ENCODE measurements at places on chromosomes 6 and 20.

GRCh38 chr6:15389765-15390723 lies 144.2 kb downstream of the JARID2 start:
- no peak for DNase-seq

DNA sequence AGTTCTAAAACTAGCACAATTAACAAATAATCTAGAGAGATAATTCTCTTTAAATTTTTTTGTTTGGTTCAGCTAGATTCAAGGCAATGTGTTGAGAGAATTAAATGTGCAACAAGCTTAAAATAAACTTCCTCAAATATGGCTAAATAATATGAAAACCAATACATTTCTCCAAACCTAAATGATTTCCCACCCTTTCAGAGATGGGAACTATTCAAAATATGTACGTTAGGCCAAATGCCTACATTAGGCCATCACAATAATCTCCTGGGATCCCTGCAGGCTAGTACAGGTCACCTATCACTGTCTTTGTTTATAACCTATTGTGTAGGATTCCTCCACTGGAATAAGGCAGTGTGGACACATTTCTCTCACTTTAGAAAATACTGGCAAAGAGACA lies 1.7 kb downstream of the FAXC start:
- no peak for DNase-seq

GRCh38 chr20:11368499-11368898 lies 549.2 kb upstream of the BTBD3 start:
- no peak for DNase-seq

DNA sequence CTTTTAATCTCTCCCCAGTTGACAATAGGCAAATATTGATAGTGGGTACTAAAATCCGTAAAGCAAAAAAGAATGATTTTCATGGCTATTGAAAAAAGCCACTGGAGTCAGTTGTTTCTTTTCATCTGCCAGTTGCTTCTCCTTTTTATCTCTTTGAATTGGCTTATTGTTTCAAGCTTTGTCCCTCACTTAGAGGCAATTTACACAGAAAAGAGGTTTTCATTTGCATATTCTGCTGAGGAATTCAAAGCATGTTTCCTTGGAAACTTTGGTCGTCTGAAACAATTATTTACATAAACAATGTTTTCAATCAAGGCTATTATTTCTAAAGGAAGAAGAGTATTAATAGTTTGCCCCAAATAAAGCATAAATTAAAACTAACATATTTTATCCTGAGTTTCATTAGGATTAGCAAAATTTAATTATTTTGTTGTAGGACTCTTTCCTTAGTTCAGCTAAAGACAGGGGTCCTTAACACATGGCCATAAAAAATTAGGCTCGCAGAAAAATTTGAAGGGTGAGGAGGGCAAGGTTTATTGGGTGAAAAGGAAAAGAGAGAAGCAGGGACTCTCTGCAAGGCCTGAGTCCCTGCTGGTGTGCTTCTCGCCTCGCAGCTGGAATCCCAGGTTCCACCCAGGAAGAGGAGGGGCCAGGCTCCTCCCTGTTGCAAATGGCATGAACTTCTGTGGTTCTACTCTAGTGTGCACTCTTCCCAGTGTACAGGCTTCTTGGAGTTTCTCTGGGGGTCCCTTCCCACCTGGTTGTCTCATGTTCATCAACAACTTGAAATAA lies 138.8 kb upstream of the LAMA2 start:
- no peak for DNase-seq

DNA sequence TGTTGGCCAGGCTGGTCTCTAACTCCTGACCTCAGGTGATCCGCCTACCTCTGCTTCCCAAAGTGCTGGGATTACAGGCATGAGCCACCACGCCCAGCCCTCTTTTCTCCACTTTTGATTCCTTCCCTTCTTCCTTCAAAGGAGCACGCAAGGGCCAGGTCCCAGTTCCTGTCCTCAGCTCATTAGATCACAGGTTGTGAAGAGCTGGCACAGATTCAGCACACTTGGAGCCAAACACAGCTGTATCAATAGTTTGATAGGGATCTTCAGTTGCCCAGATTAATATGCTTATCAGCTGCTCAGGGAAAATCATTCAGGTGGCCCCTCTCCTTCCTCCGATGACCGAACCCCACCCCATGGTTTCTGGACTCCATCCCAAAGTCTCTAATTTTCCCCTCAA lies 14.4 kb upstream of the SLC22A23 start:
- DNase-seq = no peak

GRCh38 chr6:69835414-69836179 lies 30.8 kb upstream of the COL19A1 start:
- no peak for DNase-seq

DNA sequence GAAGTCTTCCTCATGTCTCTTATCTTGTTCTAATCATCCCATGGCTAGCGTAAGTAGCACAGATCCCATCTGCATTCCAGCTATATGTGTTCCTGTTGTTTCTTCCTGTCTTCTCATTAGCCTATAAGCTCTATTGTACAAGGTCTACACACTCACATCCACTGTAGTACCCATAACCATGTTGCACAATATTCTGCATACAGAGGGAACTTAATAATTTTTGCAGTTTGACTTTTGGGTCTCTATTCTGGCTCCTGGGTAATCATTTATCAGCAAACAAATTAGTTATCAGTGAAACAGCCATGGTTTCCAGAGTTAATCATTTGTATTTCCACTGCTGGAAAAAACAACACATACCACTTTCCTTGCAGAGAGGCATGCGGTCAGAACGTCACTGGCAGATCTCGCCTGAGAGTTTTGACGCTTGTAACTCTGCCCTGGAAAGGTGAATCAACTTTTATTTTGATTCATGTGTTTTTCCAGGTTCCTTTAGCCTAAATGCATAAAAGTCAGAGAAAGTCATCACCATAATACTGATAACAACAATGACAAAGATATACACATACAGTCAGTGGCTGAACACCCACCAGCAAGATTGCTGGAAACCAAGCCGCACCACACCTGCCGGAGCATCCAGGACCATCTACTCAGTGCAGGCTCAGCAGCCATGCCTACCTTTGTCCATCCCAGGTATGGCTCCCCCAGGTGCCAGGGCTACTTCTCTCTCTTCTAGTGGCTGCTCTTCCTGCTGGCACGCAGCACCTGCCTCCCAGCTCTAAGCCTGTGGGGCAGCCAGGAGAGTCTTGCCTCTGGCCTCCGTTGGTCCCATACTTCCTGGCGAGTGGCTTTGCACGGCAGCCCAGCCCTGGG lies 158.2 kb downstream of the QRSL1 start:
- DNase-seq = no peak

DNA sequence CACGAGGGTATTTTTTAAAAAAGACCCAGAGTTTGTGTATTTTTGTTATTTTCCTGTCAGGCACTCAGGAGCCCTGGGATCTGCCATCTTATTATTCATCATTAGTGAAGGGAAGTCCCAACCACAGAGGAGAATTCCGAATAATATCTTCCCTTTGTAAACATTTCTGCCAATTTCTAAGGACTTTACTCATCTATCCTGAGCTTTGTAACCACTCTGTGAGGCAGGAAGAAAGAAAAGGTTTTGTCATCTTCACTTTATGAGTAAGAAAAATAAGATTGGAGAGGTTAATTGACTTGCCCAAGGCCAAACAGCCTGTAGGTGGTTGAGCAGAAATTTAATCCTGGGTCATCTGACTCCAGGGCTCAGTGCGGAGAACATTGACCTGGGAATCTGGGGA lies 23.0 kb upstream of the IYD start:
- DNase-seq = no peak

DNA sequence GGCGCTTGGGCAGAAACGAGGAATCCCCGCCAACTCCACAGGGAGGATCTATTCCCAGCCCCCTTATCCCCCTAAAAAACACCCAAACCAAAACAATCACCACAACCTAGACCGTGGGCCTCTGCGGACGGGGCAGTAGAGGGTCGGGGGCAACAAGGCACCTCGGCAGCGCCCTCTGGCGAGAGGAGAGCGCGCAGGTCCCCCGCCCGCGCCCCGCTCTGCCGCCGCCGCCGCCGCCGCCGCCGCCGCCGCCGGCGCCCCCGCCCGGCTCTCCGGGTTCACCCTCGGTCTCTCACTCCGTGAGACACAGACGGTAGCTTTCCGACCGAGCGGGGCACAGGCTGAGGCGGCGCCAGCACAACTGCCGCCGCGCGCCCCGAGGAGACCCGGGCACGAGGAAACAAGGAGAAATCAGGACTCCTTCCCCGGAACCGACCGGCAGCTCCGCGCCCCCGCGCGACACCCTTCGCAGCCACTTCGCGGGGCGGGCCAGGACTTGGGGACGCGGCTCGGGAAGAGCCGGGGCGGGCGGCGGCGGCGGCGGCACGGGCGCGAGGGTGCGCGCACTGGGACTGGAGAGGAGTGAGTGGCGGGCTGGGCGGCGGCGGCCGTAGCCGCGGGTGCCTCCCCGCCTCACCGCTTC lies at the start of gene SLC35F1:
SLC35F1 (plus strand) TSS at position 307 of the 643 bp plus-strand sequence.
- DNase-seq = no peak

DNA sequence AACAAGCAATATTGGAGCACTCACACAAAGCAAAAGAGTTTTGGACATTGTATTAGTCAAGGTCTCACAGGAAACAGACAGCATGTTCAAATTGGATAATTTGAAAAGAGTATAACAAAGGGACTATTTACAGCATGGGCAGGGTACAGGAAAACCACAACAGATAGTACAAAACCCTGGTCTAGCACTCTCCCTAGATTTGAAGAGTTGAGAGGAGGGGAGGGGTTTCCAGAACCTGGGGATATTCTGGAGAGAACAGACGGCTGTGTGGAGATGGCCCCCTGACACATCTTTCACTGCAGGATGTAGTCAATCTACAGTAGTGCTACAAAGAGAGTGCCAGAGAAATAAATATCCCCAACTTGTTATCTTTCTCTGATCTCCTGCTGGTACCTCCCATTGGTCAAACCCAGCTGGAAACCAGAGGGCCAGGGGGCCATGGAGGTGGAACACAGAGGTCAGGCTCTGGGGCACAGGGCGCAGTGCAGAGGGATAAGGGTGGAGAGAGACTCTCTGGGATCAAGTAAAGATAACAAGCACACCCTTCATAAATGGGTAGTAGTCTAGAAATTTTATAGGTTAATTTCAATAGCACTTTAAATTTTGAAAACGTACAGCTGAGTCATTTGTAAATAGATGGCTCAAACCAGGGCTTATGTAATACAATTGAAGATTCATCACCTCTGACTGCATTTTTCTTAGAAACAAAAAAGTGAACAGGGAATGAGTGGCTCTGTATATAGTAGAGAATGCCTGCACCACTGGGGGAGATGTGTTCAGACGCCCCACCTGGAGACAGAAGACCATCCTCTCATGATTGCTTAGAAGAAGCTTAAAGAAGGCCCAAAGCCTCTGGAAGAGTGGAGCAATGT lies 25.7 kb downstream of the RCAN2 start:
- DNase-seq = no peak

- DNase-seq = no peak
Observed at GRCh38 chr6:31687321-31687720, 6.5 kb upstream of the LY6G5C start.
